Activated naive CD4-positive, alpha-beta T cell treated with anti-CD3 and anti-CD28 coated beads, Interleukin-2, amount 50 U/mL, for 72 hours (primary cell): ENCODE measurements at places on chromosomes 12 and 14. TPM values are rescaled to one million over a fixed set of nuclear protein-coding genes. Genes with fewer than 3 reads are reported as not detected.

GRCh38 chr12:117091758-117092510, 7.3 kb downstream of the TESC start:
- DNase-seq = no peak

- DNase-seq = no peak
Measured at GRCh38 chr14:25010471-25010870, 39.5 kb downstream of the STXBP6 start.

DNA sequence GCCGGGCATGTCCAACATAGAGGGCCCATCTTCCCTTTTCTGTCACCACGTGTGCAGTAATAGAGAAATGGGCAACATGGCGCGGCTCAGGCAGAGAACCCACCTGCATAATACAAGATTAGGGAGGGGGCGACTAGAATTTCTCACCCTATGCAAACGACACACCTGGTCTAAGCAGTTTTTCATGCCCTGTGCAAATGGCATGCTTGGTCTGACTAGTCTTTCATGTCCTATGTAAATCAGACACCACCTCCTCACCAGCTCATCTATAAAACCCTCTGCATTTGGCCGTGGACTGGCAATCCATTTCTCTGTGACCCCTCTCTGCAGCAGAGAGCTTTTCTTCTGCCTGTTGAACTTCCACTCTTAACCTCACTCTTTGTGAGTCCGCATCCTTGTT, 180.2 kb upstream of the PZP start:
- no peak for DNase-seq

DNA sequence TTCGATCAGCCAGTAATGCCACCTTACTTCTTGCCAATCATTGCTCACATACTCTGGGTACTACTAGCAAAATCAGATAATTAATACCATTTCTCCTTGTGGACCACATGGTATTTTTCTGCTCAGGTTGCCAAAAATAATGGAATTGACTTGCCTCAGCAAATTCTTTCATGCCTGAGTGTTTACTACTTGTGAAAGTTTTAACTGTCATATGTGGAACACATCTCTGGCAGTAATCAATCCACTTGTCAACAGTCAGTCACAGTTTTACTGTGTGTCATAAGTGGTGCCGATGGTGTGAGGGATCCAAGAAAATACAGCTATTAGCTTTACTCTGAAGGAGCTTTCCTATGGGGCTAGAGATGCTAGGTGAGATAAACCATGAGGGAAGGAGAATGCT, 55.3 kb upstream of the ATF1 start:
- DNase-seq = no peak

DNA sequence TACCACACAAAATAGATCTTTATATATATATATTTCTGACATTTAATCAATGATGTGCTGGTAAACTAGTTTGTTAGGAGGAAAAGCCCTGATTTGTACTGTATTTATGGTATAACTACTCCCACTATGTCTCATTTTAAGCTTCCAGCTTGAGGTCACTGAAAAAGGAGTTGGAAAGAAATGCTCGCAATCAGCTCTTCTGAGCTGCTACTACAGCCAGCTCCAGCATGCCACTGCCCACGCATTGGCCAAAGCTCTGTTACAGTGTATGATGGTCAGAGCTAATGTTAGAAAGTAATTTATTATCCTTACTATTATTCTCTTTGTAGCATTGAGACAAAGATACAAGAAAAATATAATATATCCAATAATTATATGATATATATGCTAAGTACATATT, 55.0 kb upstream of the PCED1B start:
- no peak for DNase-seq

GRCh38 chr12:102962532-102962931, 5.1 kb downstream of the ASCL1 start:
- DNase-seq = no peak

DNA sequence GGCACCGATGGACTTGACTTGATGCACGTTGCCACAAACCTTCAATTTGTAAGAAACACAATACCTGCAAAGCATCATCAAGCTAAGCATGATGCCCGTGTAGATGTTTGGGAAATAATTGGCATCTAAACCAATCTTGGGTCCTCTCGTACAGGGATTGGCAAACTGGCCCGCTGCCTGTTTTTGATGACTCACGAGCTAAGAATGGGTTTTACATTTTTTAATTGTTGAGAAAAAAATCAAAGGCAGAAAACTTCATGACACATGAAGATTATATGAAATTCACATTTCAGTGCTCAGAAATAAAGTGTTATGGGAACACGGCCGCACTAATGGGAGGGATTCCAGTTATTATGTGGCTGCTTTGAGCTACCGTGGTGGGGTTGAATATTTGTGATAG, 10.9 kb downstream of the MTA1 start:
- no peak for DNase-seq

- peak; percentile 92 for DNase-seq
Measured at GRCh38 chr12:120231316-120232011, 30.6 kb upstream of the RPLP0 start.

GRCh38 chr12:91355150-91356006, 172.8 kb upstream of the DCN start:
- DNase-seq = no peak

GRCh38 chr12:78062786-78063185, 232.1 kb downstream of the NAV3 start:
- DNase-seq = no peak

DNA sequence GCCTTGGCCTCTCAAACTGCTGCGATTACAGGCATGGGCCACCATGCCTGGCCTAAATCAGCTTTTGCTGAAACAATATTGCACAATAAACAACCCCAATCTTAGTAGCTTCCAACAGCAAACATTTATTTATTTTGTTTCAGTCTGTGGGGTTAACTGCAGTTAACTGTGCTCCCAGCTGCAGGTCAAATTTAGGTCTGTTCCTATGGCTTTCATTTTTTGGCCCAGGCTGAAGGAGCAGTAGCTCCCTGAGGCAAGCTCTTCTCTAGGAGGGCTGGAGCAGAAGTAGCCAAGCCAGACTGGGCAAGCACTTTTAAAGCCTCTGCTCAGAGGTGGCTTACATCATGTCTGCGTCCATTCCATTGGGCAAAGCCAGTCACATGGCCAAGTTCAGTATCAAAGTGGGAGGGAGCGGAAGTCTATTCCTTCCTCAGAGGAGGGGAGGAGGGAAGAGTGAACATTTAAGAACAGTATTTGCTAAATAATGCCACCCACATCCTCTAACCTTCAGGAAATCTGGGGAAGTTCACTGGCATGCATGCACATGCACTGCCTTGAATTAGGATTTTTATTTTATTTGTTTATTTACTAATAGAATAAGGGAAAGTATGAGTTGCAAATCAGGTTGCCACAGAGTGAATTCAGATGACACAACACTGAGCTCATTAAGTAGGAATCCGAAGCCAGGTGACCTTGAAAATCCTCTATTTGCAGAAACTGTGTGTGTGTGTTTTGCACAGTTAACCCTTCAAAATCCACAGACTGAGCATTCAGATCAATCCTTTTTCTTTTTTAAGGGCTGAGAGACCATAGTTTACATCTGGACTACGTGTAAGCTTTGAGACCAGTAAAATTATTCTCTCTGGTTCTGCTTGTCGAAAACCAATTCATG, 122.0 kb upstream of the SEL1L start:
- DNase-seq = no peak

GRCh38 chr12:121578230-121579189, 2.3 kb downstream of the KDM2B start:
- DNase-seq = no peak

DNA sequence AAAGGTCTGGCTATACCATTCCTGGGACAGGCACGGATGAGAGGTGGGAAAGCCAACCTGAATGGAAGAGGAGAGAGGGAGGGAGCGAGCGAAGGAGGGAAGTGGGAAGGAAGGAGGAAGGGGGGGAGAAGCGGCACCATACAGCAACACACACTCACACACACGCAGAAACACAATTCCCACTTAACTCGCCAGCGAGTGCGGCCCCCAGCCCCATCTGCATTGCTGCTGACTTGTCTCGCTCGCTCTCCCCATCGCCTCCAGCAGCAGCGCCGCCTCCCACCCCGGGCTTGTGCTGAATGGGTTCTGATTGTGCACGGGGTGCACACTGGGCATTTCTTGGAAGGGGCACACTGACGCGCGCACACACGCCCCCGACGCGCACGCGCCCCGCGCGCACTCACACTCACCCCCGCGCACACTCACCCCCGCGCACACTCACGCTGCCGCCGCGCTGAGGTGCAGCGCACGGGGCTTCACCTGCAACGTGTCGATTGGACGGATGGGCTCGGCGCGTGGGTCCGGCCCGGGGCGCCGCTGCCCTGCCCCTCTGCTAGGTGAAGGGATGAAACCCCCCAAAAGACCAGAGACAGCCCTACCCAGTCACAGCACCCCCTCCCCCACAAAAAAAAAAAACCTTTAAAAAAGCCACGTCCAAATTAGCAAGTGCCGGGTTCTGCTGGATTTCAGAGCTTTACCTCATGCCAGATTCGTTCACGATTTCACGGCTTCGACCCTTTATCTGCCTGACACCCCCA, 685 bp downstream of the GRIN2B start:
- DNase-seq = no peak

GRCh38 chr14:81031488-81031887, 76.1 kb downstream of the TSHR start:
- DNase-seq = no peak

- DNase-seq = no peak
Measured at GRCh38 chr12:95718006-95718431, 72.5 kb downstream of the NTN4 start.

DNA sequence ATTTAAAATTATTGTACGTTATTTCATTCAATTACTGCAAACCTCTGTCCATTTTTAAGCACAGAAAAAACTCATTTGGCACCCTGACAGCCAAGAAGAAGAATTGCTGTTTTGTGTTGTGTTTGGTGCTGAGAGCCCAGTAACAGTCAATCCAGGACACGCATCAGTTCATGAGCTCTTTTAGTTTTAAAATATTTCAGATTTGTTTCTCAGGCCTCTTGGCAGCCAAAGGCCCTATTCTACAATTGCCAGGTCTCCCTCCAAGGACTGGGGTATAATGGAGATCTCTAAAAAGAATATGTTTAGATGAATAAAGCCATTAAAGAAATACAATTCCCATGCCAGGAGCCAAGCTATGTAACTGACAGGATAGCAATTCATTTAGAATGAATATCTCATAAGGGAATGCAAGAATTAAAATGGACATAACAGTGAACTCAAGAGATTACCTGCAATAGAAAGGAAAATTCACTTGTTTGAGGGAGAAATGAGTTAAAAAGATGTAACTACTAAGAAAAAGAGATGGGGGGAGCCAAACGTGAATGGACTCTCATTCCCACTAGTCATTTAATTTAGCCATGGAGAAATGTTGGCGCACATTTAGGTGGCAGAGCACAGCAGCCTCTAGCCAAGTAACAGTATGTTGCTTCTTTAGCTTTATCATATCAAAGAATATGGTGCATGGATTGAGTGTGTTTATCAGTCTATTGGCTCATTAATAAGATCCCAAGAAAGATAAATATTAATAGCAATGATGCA, 140.6 kb upstream of the PELI2 start:
- no peak for DNase-seq

DNA sequence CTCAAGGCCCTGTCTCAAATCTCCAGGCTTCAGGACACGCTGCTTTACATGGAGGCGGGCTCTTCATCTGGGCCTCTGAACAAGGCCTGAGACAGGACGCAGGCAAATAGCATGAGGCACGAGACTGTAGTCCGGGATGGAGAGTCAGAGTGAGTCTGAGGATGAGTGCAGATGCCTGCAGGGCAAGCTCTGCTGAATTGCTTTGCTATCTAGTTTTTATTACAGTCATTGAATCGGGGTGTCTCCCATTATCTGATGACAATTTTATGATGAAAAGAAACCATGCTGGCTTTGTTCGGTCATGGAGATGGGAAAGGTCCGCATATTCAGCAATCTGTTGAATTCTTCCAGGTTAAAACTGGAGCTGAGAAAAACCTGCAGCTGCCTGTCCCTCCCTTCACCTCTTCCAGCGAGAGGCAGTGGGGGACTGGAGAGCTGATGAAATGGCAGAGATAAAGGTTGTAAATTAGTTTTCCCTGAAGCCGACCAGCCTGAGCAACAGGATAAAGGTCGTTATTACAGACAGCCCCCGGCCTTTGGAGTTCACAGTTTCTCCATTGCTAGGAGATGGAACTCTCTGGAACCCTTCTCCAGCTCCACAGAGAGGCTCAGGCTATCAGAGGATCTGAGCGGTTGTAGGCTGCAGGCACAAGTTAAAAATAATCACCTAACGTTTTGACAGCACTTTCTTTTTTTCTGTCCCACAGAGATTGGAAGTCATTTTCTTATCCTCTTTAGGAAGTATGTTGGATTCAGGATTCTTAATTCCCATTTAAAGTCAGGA, 1.3 kb upstream of the ADGRD1 start:
- DNase-seq = no peak

DNA sequence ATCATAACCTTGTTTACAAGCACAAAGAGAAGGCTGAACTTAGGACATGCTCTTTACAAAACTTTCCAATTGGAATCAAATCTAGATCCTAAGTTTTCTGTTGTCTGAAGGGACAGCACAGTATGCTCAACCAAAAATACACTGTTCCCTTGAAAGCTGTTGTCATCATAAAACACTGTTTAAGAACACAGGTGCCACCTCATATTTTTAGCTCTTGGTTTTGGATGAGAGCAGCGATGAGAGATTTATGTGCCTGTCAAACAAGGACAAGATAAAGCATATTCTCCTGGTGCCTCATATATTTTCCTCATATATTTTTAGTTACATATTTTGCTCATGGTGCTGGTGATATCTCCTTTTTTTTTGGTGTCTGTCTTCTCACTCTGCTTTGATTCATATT, 788.4 kb downstream of the AACS start:
- DNase-seq = no peak

DNA sequence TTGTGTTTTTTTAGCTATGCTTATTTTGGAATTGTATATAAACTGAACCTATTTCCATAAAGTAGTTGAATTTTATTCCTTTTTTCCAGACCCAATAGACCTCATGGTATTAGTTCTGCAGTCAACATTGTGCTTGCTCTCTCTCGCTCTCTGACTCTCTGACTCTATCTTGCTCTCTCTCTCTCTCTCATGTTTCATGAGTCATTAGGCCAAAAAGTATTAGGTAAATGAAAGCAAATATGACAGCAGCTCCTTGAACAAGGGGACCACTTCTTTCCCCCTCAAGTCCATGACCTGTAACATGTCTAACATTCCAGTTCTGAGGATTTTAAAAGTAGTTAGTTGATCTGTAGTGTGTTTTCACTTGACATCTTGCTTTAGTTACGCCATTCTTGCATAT, 14.0 kb upstream of the C12orf71 start:
- DNase-seq = no peak

DNA sequence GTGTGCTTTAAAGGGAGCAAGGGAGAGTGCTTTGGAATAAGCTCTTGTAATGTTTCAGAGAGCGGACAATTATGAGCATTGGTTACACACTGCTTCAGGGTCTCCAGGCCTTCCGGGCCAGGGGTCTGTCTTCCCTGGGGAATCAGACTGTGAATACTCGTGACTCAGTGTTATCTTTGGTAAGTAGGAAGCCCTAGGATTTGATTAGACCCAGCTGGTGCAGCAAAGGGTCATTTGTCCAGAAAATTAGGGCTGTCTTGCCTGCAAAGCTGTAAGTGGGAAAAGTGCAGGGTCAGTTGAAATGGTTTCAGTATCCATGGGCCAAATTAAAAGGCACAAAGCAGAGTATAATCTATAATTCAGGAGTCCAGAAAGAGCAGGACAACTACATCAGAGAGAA, 475.6 kb downstream of the MED13L start:
- DNase-seq = no peak

The TAS2R7 gene
- not detected for total RNA-seq

The BMP4 gene
- not detected for total RNA-seq

The RHEBL1 gene
- total RNA-seq = 12.7 TPM

The E2F7 gene
- 26.9 TPM for total RNA-seq

The VRTN gene
- total RNA-seq = not detected

The ACSS3 gene
- total RNA-seq = not detected

The NYNRIN gene
- total RNA-seq = 0.14 TPM

The PPP2R5E gene
- 40.3 TPM for total RNA-seq

The ZFHX2 gene
- total RNA-seq = 1.1 TPM

The MYH6 gene
- 0.60 TPM for total RNA-seq

The NEUROD4 gene
- total RNA-seq = not detected
